ENCODE measurements at places on chromosomes 2 and 18.

- DNase-seq: no peak
Measured at GRCh38 chr18:36120297-36120696, 8.8 kb downstream of the SLC39A6 start.

DNA sequence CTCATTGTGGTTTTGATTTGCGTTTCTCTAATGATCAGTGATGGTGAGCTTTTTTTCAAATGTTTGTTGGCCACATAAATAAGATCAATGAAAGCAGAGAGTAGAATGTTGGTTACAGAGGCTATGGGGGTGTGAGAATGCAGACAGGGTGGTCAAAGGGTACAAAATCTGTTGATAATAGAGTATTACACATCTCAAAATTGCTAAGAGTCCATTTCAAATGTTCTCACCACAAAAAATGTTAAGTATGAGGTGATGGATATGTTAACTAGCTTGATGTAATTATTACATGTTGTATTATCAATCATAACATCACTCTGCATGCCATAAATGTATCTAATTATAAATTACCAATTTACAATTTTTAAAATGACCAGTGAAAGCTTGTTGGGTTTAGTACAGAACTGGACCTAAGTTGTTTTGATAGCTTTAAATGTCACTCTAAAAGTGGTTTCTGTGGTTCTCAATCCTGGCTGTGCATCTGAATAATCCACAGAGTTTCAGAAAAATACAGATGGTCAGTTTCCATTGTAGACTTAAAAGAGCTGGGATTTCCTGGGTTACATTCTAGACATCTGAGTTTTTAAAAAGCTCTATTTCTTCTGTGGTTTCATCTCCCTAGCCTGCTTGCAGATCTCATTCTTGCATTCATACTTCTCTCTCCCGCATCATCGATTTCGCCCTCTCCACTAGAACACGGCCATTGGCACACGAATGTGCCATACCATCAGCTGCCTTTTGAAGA, 286.0 kb upstream of the LYPD1 start:
- no peak for DNase-seq

- no peak for DNase-seq
Measured at GRCh38 chr2:144456680-144457079, 63.2 kb downstream of the ZEB2 start.

DNA sequence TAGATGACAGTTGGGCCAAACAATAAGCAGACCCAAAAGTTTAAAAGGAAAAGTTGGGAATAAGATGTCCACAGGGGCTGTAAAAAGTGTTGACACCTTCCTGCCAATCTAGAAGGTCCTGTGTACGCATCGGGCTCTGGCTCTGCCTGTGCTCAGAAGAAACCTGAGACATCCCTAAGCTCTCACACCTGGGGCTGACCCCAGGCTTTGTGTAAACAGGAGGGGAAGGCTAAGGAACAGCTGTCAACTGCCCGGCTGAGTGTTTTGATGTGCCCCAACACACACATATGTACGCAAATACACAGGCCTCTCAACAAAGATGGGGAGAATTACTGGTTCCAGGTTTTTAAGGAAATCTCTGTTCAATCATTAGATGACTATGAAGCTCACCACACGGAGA, 59.5 kb downstream of the TMEM131 start:
- no peak for DNase-seq

- no peak for DNase-seq
Measured at GRCh38 chr2:191474464-191474863, 203.5 kb upstream of the NABP1 start.

- DNase-seq: no peak
Measured at GRCh38 chr2:131153529-131153928, 48.4 kb downstream of the PLEKHB2 start.

DNA sequence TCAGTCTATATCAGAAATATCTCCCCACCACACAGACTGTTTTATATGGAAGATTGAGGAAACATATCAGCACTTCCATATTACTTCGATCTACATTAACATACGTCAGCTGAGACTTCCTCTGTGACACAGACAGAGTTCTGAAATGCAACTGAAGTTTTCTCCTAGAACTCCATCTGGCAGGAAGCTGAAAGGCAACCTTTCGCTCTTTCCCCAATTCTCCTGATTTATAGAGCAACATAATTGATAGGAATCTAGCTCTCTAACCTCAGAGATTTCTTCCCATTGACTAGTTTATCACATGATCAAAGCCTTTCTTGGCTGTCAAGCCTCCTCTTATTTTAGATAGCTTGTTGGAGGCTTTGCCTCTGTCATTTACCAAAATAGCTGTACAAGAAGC, 806.7 kb upstream of the CHAC2 start:
- no peak for DNase-seq

GRCh38 chr2:176561706-176562105, 292.5 kb downstream of the MTX2 start:
- DNase-seq: no peak

GRCh38 chr2:51859260-51859659, 827.3 kb upstream of the NRXN1 start:
- no peak for DNase-seq

DNA sequence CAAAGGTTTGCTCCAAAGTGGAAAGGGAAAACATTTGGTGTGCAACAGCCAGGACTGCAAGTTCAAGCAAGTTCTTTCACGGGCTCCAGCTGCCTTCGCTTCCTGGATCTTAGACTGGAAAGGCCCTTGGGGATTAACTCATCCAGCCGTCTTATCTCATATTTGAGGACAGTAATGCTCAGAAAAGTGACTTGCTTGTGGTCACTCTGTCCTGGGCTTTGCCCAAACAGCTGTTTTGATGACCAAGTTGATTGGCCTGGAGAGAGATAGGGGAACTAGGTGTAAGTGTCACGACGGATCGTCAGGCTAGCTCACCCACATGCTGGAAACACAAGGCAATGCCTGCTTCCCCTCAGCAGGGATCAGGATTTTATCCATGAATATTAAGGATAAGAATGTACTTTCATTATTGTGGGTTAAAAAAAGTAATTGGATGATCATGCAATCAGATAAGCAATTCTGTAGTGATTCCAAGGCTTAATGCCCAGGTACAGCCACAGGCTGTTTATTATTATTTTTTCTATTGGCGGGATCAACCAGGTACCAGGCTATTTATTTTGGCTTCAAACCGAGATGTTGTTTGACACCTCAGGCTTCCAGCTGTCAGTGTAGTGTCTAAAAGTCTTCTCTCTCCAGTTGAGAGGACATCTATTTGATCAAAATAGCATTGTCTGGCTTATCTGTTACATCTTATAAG, 162.5 kb upstream of the EPAS1 start:
- DNase-seq: peak; percentile 19

- DNase-seq: no peak
Measured at GRCh38 chr2:75506101-75506697, 54.5 kb downstream of the EVA1A start.

DNA sequence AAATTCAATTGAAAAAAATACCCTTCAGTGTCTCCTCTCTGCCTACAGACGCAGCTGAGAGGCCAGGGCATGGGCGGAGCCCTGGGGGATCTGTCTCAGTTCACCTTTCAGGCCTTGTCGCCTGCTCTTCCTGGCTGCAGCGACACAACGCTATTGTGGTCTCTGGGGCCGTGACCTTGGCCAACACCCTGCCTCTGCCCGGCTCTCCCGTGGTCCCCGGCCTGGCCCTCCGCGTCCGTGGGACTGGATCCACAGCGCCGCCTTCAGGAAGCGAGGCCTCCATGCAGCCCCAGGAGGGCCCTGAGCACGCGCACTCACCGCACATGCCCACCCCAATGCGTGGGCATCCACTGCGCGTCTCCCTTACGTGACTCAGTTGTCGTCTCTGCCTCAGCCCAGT, 81.1 kb downstream of the MRPS9 start:
- DNase-seq: no peak

GRCh38 chr18:60372132-60372531, 443 bp downstream of the MC4R start:
- DNase-seq: no peak

DNA sequence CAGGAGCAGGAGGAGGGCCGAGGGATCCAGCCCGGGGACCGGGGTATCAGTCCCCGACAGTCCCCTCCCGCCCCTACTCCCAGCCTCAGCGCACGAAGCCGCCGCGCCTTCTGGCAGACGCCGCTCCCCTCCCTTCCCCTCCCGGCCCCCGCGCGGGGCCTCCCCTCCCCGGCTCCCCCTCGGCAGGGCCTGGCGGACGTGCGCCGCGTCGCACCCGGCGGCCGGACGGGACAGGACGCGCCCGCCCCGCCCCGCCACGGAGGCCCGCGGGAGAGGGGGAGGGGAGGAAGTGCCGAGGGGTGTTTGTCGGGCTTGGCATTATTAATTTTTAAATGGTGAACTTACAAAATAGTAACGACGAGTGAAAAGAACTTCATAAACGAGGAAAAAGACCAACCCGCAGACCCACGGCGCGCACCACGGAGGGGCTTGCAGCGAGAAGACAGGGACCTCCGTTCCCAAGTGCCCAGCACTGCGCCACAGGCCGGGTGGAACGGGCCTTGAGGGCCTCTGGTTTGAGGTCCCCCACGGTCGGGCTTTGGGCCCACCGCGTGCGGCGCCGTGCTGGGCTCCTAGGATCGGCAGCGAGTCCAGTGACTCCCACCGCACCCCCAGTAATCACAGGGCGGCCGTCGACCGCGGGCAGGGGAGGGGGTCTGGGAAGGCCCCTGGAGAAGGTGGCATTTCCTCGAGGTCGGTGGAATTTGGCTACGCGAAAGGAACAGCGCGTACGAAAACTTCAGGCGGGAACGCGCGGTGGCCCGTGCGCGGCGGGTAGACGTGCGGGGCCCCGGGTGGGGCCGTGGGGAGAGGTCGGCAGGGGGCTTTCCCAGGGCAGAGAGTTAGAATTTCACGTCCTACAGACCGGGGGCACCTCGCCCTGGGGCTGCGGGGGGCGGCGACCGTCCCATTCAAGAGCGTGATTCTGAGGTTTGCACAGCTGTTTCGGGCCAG, 954 bp upstream of the CTDSP1 start:
- peak; percentile 75 for DNase-seq

GRCh38 chr2:234496055-234496834, 636 bp downstream of the ARL4C start:
- no peak for DNase-seq

DNA sequence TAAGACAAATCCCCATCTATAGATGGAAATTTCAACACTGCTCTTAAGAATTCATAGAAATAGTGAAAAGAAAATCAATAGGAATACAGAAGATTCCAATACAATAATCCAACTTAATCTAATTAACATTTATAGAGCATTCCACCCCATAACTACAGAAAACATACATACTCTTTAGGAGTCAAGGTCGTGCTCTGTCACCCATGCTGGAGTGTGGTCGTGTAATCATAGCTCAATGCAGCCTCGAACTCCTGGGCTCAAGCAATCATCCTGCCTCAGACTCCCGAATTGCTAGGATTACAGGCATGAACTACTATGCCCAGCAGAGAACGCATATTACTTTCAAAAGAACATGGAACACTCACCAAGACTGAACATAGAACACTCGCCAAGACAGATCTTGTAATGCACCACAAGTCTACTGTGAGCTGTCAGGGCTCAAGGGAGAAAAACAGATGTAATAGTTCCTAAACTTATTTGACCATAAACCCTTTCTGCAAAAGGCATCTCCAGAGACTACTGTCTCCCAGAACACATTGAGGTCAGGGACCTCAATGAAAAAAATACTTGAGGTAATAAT, 14.1 kb downstream of the MEMO1 start:
- no peak for DNase-seq

DNA sequence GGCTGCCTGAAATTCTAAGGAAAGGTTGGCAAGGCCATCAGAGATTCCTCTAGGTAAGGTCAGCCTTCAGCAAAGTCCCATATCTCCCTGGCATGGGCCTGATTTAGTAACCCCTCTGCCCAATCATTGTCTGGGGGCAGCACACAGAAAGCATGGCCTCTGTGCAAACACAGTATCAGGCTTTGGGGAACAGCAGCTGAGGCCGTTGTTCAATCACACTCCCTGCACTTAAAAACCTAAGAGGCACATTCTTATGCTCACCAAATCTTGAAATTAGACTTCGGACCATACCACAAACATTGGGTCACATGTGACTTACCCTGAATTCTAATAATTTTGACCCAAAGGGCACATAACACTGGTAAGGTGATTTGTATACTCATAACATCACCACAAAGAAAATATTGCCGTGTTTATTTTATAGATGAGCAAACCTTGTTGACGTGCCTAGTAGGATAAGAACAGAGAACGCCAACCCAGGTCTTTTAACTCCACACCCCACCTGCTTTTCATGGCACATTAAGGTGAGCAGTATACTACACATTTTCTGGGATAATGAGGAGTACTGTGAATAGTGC, 212.7 kb downstream of the HNMT start:
- no peak for DNase-seq

DNA sequence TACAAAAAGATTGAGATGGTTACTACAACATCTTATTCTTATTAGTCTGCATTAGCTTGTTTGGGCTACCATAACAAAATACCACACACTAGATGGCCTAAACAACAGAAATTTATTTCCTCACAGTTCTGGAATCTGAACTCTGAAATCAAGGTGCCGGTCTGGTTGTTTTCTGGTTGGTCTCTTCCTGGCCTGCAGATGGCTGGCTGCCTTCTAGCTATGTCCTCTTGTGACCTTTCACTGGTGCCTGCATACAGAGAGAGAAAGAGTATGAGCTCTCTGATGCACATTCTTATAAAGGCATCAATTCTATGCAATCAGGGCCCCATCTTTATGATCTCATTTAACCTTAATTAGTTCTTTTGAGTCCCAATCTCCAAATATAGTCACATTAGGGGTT, 696.5 kb downstream of the TDRD15 start:
- DNase-seq: no peak

- DNase-seq: no peak
Measured at GRCh38 chr2:240301256-240301795, 134.1 kb upstream of the GPC1 start.

DNA sequence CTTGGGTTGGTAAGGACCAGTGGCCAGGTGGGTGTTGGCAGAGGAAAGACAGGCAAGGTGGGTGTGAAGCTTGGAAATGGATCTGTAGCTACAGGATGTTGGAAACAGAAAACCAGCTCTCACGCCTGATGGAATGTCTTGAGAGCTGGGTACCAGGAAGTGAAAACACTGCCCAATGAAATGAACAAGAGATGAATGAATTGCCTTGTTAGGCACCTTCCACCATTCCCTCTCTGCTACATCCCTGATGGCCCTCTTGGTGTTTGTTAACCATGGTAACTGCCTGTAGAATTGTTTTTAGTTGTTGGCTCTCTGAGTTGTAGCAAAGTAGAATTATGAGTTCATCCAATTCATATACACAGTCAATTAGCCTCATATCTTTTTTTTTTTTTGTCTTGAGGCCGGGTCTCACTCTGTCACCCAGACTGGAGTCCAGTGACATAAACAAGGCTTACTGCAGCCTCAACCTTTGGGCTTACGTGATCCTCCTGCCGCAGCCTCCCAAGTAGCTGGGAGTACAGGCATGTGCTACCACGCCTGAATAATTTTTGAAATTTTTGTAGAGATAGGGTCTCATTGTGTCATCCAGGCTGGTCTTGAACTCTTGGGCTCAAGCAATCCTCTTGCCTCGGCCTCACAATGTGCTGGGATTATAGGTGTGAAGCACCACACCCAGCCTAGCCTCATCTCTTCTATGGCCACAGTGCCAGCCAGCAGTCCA, 9.5 kb downstream of the KCMF1 start:
- DNase-seq: no peak
